HEK293T (cell line): ENCODE measurements at places on chromosomes 1 and 21.

DNA sequence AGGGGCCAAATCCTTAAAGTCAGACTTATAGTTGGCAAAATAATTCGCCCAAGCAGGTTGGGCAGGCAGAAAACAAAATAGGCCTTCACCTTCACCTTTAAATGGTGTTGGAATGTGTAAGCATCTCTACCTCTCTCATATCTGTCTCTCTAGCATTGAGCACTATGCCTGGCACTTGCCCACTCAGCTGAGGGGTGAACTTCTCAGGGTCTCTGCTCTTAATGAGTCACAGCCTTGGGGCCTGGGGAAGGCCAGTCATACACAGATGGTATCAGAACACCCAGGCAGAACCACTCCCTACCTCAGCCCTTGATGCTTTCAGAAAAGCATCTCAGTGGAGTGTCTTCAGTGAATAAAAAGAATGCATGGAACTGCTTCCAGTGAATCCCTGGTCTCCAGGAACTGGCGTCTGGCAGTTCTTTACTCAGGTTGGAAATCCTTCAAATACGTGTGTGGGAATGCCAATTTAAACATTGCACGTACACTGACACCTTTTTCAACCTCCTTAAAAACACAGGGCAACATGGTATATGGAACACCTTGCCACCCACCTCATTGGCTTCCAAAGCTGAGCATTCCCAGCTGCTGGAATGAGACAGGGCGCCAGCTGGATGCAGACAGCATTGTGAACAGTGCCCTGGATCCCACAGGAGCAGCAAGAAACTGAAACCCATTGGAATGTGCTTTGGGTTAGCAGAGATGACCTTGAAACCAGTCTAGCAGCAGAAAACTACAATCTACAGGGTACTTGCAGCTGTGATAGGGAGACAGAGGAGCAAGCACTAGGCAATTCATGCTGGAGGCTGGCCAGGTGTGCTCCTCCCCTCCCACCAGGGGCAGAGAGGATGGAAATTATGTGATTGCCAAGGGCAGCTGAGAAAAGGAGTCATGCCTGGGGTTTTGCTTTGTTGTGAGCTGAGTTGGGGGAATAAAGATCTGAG, 30.0 kb downstream of the ZNF697 start:
- DNase-seq: no peak

DNA sequence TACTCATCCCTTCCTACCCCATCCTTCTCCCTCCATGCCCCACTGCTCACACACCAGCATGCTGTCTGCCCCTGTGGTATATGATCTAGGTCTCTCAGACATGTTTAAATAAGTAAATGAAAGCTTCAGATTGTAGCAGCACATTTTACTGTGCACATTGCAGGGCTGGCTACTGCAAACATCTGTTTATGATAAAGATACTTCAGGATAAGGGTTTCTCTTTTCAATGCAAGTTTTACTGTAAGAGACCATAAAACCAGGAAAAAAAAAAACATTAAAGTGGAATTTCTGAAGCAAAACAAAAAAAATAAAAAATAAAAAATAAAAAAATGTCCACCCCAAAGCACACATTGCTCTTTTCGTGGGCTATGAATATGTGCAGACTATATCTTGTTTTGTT, 184.4 kb downstream of the USH2A start:
- DNase-seq: no peak

DNA sequence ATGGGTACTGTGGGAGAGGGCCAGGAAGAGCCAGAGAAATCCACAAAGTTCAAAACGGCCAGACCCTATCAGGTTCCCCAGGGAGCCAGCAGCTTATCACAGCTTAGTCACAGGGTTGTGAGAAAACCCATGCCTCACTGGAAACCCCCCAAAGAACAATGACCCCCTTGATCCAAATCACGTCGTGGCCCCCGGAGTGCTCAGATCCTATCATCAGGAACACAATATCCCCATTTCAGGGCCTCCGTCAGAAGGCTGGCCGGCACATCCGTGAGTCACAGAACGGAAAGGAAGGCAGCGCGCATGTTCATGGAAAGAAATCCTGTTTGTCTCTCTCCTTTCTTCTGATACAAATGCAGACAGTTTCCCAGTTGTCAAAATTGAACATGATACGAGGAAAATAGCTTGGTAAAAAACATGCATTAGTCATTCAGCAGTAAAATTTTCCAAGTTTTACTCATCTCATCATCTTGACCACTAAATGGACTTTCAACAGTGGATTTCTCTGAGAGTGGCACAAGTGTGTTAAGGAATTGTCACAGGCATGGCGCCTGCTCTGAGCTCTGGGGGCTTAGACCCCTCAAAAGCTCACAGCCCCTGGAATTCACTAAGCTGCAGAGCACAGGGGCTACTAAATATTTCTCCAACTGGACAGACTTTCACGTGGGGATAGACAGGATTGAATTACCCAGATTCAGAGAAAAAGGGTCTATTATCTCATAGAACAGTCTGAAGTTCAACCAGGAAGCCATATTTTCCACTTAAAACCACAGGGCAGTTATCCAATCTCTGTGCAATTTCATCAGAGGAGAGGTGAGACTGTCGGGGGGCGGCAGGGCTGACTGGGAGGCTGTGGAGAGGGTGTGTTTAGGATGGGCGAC, 124.8 kb downstream of the RIPK4 start:
- DNase-seq: no peak

GRCh38 chr1:112974646-112975045, 18.6 kb upstream of the SLC16A1 start:
- no peak for DNase-seq
